ENCODE measurements at places on chromosomes 7 and 10.

DNA sequence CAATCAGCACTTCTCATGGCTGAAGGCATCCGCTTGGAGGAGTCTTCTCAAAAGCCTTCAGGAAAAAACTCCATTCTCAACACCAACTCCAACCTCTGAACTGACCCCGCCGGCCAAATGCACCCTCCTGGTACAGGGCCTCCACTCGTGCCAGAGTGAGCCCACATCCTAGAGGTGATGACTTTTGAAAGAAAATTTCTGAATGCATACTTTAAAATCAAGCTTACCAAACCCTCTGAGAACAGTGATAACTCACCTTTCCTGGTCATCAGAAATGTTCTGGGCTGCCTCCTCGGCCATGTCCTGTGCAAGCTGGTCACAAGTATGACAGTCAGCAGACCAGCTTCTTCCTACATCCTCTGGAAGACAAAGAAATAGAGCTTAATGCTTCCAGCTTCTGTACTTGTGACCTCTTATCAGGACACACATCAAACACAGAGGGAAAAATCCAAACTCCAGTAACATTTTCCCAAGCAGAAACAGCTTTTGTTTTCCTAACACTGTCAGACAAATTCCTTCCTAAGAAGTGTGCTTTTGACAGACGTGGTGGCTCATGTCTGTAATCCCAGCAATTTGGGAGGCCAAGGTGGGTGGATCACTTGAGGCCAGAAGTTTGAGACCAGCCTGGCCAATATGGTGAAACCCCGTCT is at the start of gene PKD1L1:
PKD1L1 (minus strand) TSS at position 326 of the 650 bp plus-strand sequence; CDS start at position 300, 26 bp downstream.
- no peak for DNase-seq

GRCh38 chr7:44395067-44395466 is 69.7 kb upstream of the CAMK2B start:
- DNase-seq = no peak

DNA sequence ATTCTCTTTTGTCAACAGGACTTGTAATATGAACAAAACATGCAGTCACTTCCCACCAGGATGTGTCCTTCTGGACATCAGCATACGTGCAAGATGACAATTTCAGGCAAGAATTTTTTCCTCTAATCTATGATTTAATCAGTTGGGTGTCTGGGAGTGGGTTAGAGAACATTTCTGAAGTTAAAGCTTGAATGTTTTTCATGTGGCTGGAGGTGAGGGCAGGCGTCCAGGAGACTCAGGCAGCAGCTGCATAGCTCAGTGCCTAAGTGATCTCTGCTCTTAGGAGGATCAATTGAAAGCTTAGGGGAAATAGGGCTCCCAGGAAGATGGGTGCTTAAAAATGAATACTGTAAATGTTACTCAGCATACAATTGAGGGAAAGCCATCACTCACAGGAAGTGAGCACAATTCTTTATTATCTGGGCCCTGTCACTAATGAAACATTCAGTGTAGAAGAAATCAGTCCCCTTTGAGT is 457.6 kb upstream of the KLF6 start:
- peak; percentile 38 for DNase-seq

DNA sequence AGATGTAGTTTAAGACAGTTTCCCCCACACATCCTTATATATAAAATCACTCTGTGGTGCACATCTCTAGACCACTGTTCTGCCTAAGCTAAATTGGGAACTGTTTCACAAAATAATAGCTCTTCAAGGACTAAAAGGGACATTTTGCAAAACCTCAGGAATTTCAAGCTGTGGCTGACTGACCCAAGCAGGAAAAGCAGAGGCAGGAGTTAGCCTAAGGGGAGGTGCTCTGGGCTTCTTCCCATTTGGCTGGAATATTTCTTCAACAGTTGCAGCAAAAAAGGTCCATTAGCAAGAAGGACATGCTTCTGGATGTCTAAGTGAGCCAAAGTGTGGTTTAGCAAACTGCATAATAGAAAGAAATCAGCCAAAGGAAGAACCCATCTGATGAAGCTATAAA is 551.2 kb upstream of the ANKRD30A start:
- peak; percentile 75 for DNase-seq

DNA sequence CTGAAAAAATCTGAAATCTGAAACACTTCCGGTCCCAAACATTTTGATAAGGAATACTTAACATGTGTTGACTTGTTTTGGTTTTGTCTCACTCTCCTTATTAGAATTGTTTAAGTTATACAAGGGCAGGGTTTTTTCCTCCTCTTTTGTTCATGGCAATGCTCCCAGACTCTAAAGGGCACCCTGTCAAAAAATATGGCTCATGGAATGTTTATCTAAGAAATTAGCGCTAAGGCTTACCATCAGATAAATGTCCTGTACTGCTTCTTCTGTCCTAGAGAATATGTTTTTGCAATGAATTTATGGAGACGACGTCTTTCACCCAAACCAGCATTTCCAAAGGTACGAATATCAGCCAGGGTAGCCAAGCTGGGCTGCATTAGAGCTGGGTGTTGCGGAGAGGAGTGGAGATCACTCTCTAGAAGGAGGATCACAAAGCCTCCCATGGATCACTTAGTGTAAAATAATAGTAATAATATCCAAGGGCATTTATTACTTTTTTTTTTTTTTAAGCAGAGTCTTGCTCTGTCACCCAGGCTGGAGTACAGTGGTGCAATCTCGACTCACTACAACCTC is 46.8 kb downstream of the ERLIN1 start:
- DNase-seq = no peak

DNA sequence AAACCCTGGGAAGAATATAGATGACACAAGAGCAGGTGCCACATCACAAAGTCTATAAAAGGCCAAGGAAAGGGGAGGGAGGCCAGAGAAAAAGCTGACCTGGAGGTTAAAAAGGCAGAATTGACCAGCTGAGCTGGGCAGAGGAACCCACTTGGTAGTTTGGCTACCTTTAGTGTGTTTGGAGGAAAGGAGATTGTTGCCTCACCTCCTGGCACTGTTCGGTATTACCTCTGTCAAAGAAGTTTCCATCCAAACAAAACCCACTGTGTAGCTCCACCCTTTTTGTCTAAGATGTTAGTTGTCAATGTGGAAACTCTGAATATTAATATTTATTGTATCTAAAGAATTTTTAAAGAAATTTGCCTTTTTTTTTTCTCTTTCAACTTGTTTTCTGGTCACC is 23.4 kb downstream of the ENTPD7 start:
- DNase-seq = no peak

- DNase-seq = no peak
Observed at GRCh38 chr10:18109341-18109870, 30.8 kb upstream of the CACNB2 start.

DNA sequence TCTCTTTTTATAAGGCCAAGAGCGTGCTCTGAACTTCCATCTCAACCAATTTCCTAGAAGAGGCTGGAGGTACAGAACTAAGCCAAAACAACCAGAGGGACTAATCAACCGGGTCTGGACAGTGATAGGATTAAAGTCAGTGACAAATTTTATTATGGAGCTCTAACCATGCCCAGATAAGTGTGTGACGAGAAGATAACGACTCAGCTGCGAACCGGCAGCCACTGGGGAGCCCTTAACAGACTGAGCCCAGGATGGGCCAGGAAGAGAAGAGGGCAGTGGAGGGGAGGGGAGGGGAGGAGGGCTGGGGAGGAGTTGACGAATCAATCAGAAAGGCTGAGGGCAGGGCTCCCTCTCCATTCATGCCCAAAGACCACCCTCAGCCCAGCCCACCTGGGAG is 119.9 kb downstream of the PLXNA4 start:
- DNase-seq = no peak

DNA sequence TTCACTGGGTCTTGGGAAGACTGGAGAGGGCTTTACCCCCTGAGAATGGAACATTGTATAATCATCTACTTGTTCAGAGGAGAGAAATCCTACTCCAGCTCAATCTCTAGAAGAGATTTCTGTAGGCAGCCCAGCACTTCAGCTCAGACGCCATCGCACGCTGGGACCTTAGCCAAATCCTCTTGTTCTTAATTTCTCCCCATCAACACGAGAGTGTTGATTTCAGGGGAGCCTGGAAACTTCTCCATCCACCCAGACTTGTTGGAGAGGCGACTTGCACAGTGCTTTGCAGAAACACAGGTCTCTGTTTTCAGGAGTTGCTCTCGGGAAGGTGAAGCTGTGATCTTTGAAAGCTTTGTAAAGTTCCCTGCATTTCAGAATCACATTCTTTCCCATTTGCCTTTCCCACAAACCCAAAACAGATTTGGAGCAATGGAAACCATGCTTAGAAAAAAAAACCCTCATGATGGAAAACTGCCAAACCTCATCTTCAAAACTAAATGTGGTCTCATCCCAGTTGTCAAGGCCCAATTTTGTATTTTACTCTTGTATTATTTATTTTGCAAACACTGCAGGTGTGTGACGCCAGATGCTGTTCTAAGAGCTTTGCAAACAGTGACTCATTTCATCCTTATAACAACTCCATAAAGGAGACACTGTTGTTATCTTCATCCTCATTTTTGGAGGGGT is 60.9 kb downstream of the CALML3 start:
- no peak for DNase-seq

- DNase-seq = no peak
Observed at GRCh38 chr10:22231260-22231659, 13.4 kb upstream of the EBLN1 start.

- DNase-seq = no peak
Observed at GRCh38 chr7:157715071-157715937, 378.5 kb downstream of the DNAJB6 start.

DNA sequence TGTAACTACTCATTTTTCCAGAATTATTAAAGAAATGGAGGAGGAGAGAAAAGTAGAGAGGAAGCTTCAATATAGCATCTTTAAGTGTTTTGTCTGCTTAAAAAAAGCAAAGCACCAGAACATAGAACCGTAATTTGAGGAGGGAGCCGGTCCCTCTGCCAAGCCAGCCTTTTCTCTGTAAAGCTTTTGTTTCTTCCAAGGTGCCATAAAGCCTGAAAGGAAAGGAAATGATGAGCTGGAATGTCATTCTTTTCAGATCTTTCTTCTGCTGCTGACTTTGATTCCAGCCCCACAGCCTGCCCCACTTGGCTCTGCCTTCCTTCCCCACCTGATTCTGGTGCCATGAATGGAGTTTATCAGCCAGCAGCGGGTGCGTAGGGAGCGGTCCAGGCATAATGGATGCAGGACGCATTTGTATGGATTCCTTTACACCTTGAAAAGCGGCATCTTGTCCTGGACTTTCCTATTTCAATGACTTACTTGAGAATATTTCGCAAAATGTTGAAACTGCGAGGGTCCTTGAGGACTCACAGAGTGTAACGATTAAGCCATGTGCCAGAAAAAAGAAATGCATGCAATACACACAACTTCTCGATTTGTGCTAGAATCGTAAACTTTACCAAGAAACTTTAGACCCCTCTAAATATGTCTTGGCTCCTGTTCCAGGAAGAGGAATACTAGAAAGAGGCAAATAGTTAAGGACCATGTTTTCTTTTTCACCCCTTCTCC is 569.5 kb upstream of the MGMT start:
- no peak for DNase-seq

- no peak for DNase-seq
Observed at GRCh38 chr7:125648543-125648942, 718.9 kb upstream of the POT1 start.

GRCh38 chr7:37993060-37993501 is 72.6 kb downstream of the EPDR1 start:
- DNase-seq = no peak

- no peak for DNase-seq
Observed at GRCh38 chr10:77711683-77712049, 74.1 kb upstream of the KCNMA1 start.

GRCh38 chr10:92434385-92434784 is 139.5 kb downstream of the IDE start:
- DNase-seq = no peak

DNA sequence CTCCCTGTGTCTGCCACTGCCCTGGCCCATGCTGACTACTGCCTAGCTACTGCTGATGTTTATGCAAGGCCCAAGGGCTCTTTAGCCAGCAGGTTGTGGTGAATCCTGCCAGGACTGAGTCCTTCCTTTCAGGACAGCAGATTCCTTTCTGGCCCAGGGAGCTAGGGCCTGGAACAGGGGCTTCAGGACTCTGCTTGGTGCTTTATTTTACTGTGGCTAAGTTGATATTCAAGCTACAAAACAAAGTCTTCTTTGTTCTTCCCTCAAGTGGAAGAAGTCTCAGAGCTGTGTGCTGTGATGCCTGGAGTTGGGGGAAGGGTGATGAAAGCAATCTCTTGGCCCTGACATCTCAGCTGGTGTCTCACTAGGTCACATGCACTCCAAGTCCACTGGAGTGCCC is 66.2 kb upstream of the NME8 start:
- DNase-seq = no peak

GRCh38 chr7:95781961-95782586 is 9.7 kb downstream of the DYNC1I1 start:
- no peak for DNase-seq

DNA sequence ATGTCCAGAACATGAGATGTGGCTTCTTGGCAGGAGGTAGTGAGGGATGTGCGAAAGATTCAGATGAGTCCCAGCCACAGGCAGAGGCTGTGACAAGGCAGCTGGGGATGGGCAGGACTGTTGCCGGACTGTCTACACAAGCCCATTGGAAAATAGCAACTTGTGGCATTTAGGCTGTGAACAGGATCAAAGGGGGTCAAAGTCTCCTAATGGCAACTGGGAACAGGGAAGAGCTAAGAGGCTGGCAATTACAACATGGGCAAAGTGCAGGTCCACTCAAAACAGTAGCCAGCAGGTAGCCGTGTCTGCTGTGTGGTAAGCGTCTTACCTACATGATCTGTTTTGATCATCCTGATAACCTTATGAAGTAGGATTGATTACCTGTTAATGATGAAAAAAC is 254.2 kb upstream of the ZNF32 start:
- DNase-seq = no peak

DNA sequence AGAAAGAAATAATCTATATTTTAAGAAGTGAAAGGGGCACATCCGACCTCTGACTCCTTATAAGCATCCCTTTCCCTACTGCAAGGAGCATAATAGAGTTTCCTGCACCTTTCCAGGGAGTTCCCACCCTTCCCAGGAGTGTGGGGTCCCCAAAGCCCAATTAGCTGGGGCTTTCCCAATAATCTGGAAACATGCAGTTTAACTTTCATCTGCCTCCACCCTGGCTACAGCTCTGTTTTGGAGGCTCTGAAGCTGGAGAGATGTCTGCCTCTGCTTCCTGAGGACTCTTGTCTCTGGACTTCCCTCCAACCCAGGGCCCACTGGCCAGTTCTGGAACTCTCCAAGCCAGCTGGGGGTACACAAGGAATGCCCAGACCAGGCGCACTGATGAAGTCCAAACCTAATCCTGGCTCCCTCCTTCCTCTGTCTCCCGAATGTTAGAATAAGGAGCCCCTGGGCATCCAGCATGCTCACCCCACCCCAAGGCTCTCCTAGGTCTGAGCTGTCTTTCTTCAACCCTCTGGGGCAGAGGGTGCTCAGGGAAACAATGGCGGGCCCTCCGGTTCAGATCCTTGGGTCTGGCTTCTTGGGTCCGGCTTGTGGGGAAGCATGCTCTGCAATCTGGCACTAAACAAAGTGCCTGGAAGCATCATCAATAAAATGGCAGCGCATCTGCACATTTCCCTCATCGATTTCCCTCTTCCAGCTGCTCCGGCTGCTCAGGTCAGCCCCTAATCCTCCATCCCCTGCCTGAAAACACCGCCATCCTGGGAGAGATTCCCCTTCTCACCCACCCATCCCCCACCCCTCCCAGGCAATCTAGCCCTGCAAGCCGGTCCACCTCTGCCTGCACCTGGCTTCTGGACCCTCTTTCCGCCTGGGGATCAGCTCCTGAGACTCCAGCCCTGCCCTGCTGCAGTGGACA is 13.3 kb downstream of the HOXA4 start:
- no peak for DNase-seq

GRCh38 chr7:76086070-76086469 is 38.2 kb downstream of the MDH2 start:
- DNase-seq = no peak
